ENCODE measurements at places on chromosomes 13 and 19.
A peak's percentile ranks its signal among the peaks of the same experiment; 100 is the strongest.

DNA sequence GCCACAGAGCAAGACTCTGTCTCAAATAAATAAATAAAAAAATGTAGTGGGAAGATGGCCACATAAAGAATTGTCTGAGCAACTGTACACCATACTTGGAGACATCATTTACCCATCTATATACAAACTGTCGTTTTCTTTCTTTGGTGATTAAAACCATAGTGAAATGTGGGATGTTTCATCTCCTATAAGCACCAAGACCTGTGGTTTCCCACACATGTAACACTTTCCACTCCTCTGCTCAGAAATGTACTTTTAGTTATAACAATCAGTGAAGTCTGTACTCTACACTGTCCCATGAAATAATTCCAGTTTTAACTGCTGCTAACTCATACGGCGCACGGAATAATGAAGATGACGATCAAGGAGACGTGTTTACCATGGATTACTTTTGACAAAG, 18.3 kb downstream of the PDCD5 start:
- DNase-seq: no peak

DNA sequence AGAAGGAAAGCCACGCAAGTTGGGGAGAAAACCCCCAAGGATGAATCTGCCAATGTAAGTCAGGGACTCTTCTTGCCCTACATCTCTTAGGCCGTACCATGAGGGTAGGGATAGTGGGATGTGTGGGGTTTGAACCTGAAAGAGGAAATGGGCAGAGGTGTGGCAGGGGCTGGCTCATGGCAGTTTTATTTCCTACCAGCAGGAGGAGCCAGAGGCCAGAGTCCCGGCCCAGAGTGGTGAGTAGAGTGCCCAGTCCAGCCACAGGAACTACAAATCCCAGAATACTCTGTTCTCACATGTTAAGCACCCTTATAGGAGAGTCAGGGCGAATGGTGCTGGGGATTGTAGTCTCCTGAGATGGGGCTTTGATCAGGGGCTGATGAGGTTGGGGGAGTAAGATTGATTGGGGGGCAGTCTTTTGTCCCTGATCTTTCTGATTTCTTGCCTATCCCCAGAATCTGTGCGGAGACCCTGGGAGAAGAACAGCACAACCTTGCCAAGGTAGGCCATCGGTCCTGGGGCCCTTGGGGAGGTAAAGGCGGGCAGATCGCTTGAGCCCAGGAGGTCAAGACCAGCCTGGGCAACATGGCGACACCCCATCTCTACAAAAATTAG, 16.5 kb downstream of the VASP start:
- DNase-seq: peak; percentile 37

DNA sequence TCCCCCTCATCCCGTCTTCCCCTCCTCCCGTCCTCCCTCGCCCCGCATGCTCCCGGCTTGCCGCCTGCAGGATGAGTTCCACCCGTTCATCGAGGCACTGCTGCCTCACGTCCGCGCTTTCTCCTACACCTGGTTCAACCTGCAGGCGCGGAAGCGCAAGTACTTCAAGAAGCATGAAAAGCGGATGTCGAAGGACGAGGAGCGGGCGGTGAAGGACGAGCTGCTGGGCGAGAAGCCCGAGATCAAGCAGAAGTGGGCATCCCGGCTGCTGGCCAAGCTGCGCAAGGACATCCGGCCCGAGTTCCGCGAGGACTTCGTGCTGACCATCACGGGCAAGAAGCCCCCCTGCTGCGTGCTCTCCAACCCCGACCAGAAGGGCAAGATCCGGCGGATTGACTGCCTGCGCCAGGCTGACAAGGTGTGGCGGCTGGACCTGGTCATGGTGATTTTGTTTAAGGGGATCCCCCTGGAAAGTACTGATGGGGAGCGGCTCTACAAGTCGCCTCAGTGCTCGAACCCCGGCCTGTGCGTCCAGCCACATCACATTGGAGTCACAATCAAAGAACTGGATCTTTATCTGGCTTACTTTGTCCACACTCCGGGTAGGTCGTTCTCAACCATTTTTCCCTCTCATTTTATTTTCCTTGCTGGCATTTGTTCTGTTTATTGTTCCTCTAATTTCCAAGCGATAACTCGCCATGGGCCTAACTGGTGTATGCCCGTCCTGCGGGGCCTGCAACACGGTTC, 29.8 kb downstream of the NFIX start:
- DNase-seq: no peak

GRCh38 chr19:39446365-39447084, 1.1 kb downstream of the SUPT5H start:
- DNase-seq: no peak

- DNase-seq: no peak
Measured at GRCh38 chr13:48720621-48721020, 66.9 kb downstream of the CYSLTR2 start.

DNA sequence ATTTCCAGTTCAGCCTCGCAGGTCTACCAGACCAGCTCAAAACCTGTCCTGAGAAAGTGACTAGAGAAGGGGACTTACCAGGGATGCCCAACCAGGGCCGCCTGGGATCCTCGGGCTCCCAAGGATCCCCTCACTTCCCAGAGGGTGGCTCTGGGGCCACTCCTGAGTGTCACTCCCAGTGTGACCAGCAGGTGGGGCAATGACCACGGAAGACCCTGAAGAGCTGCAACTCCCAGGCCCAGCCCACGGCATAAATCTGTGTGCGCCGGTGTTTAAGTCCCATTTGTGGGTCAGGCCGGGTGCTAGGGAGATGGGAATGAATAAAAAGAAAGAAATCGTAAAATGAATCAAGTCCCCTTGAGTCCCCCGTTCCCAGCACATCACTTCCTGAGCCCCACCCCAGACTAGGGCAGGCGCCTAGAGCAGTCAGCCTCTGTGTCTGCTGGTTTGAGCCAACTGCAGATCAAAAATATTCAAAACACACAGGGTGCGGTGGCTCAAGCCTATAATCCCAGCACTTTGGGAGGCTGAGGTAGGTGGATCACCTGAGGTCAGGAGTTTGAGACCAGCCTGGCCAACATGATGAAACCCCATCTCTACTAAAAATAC, 10.7 kb downstream of the PTGIR start:
- peak; percentile 70 for DNase-seq

DNA sequence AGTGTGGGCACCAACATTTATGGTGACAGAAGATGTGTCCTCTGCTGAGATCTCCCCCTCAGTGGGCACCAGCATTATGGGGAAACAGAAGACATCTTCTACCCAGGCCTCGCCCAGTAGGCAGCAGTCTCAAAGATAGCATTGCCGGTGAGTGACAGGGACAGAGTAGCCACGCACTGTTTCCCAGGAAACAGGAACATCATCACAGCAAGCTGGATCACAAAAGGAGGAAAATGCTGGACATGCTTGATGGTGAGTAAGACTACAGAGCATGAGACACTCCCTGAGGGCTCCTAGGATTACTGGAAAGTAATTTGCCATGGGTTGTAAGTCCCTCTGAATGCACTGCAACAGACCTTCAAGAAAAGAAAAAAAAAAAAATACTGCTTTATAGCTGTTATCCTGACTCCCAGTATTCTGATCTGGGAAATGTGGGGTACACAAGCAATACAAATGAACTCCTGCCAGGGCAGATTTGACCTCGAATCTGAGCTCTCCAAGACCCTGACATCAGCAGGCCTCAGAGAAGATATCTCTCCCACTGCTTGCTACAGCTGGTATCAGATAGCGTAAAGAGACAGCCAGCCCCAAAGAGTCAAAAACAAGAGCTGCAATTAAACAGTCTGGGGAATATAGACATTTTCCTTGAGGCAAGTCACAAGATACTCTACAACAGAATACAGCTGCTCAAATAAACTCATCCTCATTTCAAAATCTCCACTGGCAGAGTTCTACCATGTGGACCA, 180.4 kb downstream of the RBM26 start:
- DNase-seq: no peak

All from activated CD8-positive, alpha-beta memory T cell treated with anti-CD3 and anti-CD28 coated beads for 1 hour (primary cell).